ENCODE measurements at places on chromosomes 11 and 22.
A peak's percentile ranks its signal among the peaks of the same experiment; 100 is the strongest.

GRCh38 chr11:65791719-65792213, 4.9 kb downstream of the OVOL1 start:
- no peak for DNase-seq

GRCh38 chr11:2798951-2799761, 86.4 kb downstream of the CDKN1C start:
- no peak for DNase-seq

GRCh38 chr11:111349191-111349695, 29.8 kb downstream of the POU2AF1 start:
- no peak for DNase-seq

DNA sequence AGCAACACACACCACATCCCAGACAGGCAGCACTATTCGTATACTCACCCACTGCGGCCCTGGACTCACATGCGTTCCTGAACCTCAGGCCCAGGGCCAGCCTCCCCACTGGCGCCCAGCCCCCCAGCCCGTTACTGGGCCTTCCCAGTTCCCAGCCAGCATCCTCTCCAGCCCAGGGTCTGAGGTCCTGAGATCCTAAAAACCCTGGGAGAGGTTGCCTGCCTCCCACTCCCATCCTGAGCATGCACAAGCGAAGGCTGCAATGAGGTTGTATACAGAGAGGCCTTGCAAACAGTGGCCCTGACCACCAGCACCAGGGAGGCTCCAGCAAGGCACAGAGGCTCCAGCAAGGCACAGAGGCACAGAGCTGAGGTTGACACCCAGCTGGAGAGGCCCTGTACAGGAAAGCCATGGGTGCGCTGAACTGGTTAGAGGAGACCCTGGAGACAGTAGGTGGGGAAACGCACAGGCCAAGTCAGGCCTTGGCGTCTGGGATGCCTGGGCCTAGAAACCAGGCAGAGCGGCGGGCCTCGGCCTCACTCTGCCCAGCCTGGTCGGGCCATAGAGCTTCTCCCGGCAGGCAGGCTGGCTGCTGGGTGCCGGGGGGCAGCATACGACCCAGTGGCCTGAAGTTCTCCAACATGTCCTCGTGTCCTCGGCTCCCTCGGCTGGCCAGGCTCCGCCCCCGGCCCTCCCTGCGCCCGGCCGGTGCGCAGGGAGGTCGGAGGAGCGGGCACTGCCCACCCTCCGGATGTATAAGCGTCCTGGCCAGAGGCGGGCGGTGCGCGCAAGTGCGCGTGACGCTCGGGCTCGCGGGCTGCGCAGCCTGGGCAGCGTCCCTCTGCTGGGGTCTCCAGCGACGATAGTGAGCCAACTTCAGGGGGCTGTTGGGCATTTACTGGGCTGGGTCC, 2.3 kb upstream of the TBX1 start:
- DNase-seq: no peak

DNA sequence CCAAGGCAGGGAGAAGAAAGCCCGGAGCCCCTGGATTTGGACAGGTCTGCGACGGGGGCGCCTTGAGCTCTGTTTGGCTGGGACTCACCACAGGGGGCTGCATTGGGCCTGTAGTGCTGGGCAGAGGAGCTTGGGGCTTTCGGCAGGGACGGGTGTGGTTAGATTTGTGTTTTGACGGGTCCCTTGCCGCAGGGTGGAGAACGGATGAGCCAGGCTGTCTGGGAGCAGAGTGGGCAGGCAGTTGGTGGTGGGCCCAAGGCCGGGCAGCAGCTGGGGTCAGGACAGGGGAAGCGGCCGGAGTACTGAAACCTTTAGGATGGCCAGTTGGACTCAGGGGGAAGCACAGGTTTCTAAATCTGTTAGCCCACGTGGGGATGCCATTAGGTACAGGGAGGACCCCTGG, 13.4 kb downstream of the C11orf24 start:
- DNase-seq: no peak

GRCh38 chr11:85582111-85582510, 45.0 kb downstream of the DLG2 start:
- no peak for DNase-seq

DNA sequence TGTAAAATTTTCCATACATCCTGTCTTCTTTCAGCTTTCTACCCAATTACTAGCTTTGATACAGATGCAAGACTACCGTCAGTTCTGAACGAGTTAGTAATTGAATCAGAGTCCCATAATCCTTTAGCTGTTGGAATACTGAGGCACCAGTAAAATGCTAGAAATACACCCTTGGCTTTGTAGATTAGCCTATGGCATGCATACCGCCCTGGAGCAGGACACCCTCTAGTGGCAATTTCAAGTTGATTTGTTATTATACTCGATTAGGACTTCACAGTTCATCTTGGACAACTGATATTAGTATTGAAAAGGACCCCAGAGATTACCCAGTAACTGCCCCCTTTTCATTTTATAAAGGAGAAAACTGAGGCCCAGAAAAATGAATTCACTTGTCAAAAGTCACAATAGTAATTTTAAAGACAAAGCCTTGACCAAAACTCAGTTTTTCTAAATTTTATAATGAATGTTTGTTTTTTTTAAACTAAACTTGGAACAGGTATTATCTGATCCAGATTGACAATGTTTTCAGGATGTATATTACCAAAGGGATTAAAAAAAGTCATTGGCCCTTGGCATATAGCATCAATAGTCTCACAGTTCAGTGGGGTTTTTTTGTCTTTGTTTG, 72.6 kb downstream of the HIPK3 start:
- peak; percentile 47 for DNase-seq

DNA sequence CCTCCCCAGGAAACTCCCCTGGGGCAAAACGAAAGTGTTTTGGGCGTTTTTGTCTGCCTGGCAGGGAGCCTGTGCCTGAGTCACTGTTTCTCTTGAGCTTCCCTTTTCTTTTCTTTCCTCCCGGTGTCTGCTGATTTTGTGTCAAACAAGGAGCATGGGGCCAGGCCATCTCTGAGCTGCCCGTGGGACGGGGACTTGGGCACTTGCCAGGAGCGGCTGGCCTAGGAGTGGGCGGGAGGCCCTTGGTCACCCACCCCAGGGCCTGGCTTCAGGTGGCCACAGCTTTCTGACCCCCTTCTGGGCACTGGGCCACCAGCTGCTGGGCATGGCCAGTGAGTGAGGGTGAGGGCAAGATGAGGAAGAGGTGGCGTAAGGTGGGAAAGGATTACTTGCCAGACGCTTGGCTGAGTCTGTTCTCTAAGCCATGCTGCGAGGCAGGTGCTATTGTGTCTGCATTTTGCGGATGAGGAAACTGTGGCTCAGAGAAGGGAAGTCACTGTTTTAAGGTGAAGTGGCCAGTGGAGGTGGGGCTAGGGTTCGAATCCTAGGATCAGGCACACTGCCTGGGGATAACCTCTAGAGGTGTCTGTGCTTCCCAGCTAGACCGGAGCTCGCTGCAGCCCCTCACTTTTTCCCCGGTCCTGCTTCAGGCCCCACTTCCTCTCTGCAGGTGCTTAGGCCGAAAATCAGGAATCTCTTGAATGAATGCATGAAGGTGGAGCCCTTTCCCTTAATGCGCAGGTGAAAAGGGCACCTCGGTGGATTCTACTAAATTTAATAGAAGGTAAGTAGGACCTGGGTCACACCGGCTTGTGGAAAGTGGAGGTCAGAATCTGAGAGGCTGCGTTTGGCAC, 7.8 kb upstream of the NFAM1 start:
- no peak for DNase-seq

DNA sequence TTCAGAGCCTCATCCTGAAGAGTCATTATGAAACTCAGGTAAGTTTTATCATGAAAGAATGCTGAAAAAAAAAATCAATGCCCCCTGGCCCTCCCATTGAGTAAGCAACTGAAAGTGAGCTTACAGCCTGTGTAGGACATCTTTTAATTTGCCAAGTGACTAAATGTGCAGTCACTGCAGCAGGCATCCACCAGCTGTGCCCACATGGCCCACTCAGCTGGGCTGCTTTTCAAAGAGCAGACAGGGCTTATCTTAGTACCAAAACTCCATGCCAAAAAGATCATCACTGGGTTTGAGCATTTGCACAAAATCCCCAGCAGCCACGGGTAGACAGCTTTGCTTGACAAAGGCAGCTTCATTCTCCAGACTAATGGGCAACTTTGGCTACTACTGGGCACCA, 709.7 kb downstream of the NTM start:
- DNase-seq: no peak

DNA sequence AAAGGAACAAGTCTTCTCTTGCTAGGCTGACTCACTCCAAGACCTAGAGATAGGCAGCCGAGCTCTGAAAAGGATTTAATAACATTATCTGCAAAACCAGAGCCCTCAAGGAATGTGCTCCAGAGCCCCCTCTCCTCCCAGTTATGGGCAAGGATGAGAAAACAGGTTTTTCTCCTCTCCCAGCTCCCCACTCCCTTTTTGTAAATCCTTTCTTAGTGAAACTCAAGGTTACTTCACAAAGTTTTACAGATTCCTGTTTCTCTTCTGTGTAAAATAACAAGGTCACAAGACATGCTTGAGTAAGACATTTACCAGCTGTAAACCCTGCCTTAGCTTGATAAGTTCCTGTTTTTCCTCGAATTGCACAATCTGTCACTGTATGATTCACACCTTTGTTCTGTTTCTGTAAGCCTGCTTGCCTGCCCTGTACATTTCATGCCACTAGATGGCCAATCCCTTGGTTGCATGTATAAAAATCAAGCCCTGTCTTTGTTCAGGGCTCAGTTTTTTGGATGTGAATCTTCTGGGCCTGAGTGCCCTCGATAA, 489.4 kb downstream of the KCNA4 start:
- no peak for DNase-seq

GRCh38 chr11:10645212-10645795, 48.3 kb downstream of the IRAG1 start:
- DNase-seq: no peak

DNA sequence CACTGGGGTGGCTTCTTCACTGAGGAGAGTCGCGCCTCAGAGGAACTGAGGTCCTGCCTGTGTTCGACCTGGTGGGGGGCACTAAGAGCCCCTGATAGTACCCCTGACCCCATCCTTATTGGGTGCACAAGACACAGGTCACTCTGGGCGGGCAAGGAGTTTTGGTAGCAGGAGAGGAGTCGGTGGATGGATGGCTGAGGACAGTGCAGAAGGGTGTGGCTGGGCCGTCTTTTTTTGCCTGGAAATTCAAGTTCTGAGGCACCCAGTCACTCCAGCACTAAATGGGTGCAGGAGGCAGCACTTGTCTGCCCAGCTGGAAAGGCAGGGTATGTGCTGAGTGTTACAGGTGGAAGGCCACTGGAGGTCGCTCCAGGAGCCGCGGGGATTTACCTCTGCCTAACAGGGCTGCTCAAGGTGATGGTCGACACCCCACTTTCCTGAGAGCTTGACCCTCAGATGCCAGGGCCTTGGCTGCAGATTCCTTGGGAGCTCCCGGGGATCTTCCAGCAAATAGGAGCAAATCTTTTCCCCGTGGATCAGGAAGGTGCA, 960 bp downstream of the TSSC4 start:
- no peak for DNase-seq

GRCh38 chr22:17101475-17102296, 16.9 kb downstream of the IL17RA start:
- no peak for DNase-seq

DNA sequence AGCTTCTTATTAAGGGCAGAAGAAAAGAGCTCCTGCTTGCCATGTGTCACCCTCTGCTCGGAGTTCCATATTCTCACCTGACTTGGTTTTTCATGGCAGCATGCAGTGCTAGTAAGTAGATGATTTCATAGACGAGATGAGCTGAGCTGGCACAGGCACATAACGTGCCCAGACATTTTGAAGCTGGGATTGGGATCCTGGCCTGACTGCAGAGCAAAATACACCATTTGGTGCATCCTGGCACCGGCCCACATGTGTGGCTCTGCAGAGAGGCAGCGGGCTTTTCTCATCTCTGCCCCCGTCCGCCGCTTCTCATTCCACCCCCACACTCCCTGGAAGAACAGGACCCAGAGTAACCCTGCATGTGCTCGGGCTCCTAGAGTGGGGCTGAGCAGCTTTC, 24.8 kb downstream of the FAM118A start:
- no peak for DNase-seq

DNA sequence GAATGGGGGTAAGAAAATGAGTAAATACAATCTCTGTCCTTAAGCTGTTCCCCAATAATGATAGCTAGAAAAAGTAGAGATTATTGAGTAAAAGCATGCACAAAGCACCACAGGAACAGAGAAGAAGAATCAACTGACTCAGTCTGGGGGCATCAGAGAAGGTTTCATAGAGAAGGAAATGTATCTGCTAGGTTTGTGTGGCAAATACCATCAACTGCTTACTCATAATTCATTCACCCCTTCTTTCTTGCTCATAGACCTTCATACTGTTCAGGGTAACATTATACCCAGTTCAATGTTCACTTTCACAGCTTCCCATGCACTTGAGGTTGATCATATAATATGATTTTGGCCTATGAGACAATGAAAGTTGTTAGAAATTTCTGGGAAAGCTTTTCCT, 85.2 kb upstream of the SCUBE2 start:
- no peak for DNase-seq

- DNase-seq: no peak
Measured at GRCh38 chr22:23684561-23685031, 6.2 kb upstream of the RGL4 start.

DNA sequence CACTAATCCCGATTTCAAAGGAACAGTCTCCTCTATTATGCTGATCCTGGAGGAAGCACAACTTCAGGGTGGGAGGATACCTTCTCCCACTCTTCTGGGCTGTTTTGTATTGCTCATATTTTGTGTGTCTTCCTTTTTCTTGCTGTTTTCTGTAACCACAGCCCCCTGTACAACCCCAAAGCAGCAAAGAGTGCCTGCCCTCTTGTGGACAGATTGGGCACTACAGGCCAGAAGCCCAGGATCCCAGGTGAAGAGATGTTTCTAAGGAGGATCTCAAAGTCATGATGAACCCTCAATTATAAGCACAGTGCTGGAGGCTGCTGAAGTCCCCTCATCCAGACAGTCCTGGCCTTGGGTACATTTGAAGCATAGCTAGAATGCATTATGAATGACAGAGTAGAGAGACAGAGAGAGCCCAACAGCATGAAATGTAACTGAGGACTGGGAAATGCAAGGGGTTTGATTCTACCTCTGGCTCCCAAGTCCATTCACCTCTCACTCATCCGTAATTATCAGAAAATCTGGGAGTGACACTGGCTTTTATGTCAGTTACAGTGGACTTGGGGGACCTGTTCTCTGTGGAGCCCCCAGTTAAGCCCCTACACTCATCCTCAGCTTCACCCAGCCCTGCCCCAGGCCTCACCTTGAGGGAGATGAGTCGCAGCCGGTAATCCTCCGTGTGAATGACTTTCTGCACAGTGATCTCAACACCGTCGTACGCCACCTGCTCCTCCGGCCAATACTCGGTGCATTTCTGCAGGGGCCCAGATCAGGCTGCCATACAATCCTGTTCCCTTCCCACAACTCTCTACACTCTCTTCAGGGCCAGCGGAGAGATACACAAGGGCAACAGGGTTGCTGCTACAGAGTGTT, 6.2 kb upstream of the IGSF22 start:
- peak; percentile 53 for DNase-seq

GRCh38 chr22:26822313-26822712, 164.9 kb downstream of the MIAT start:
- no peak for DNase-seq

DNA sequence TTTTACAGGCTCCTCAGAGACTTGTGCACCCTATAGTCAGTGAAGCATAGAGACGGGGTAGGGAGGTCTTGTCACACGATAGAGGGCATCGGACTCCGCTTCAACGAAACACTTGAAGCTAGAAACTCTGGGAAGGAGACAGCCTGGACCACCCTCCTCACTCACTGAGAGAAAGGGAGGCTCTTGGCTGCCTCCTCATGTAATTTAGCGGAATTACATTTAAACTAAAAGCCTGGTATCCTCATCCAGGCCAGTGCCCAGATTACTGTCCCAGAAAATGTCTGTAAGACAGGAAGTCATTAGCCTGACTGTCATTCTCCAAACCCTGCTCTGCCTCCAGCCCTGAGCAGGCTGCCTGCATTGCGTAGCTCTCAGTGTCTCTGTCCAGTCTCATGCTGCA, 36.0 kb downstream of the TTLL1 start:
- no peak for DNase-seq

- no peak for DNase-seq
Measured at GRCh38 chr11:44256673-44257291, 53.2 kb downstream of the ALX4 start.

Measured in central memory CD4-positive, alpha-beta T cell (primary cell).